ENCODE measurements at places on chromosomes 6 and 20.

GRCh38 chr6:52975580-52975979 lies 19.5 kb downstream of the GSTA4 start:
- DNase-seq: no peak

DNA sequence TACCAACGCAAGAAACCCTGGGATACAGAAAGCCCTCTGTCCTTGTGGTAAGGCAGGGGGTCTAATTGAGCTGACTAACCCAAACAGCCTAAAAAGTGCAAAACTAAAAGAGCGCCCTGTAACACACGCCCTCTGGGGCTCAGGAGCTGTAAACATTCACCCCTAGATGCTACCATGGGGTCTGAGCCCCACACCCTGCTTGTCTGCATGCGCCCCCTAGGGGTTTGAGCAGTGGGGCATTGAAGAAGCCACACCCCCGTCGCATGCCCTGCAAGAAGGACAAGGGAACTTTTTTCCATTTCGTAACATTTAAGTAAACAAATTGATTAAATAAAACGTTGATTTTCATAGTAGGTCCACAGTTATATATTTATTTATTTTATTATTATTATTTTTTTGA lies 616.9 kb upstream of the MAN1A1 start:
- DNase-seq: peak; percentile 33

- peak; percentile 82 for DNase-seq
Observed at GRCh38 chr6:30325873-30326525, 728 bp upstream of the TRIM39 start.

DNA sequence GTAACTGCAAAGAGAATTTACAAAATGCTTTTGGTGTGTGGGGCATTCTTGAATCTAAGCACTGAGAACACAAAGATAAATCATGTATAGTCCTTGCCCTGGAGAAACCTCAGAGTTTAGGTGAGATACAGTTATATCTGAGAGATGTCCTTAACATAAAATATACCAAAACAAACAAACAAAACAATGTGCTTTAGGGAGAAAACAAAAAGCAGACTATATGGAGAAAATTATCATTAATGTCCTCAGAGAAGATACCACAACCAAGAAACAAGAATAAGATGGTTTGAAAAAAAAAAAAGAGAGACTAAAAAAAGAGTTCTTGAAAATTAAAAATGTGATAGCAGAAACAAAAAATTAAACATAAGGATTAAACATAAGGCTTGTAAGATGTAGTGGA lies 8.0 kb downstream of the KIF13A start:
- no peak for DNase-seq

DNA sequence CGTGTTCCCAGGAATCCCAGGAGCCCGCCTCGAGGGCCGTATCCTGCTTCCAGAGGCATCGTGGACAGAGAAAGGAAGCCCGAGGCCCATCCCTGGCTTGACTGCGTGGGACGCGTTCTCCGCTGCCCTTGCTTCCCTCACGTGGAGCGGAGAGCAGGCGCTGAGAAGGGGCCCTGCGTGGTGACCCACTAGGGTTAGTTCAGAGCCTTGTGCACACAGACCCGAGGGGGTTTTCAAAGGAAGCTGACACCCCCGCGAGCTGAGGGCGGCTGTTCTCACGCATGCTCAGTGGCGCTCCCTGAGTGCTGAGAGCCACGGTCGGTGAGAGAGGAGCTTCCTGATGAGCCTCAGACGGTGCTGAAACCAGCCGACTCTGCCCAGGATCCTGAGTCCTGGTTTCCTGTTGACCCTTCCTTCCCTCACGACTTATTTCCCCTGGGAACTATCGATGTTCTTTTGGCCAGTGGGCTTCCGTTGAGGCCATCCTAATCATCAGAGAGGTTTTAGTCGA lies 28.9 kb upstream of the CCR6 start:
- peak; percentile 51 for DNase-seq

DNA sequence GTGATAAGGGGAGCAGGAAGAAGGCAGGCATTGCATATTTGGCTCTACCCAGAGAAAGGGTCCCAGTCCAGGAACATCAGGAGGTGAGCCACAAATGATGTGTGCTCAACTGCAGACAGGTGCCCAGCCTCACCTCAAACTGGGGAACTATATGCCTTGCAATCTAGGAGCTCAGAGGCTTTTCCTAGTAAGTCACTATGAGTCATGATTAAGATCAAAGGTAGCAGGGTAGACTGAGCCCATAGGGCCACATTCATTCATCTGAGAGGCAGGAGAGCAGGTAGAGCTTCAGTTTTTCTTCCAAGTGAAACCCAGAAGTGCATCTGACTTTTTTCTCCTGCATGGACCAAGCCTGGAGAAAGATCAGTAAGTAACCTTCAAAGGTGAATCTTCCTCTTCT lies 31.3 kb downstream of the MARCKS start:
- no peak for DNase-seq

DNA sequence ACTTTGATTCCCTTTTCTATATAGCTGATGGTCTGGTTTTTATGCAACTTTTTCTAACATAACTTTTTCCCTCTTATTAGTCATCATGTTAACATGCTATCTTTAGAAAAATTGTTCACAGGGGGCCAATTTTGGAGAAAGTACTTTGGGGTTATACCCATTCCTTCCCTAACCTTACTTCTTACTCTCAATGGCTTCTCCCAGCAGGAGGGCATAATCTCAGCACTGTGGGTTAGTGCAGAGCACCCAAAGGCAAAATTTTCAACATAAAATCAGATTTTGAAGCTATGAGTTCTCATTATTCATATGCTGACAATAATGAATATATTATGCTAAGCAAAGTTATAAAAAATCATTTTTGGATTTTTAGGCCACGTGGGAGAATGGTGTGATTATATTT lies 299.2 kb downstream of the SLC35F1 start:
- DNase-seq: no peak

GRCh38 chr6:156886409-156886808 lies 109.2 kb downstream of the ARID1B start:
- DNase-seq: peak; percentile 21

GRCh38 chr20:16004108-16004854 lies 569.0 kb downstream of the KIF16B start:
- DNase-seq: no peak

- DNase-seq: no peak
Observed at GRCh38 chr6:51613558-51613957, 473.9 kb downstream of the PKHD1 start.

GRCh38 chr20:41408156-41408794 lies 41.7 kb upstream of the EMILIN3 start:
- peak; percentile 40 for DNase-seq

DNA sequence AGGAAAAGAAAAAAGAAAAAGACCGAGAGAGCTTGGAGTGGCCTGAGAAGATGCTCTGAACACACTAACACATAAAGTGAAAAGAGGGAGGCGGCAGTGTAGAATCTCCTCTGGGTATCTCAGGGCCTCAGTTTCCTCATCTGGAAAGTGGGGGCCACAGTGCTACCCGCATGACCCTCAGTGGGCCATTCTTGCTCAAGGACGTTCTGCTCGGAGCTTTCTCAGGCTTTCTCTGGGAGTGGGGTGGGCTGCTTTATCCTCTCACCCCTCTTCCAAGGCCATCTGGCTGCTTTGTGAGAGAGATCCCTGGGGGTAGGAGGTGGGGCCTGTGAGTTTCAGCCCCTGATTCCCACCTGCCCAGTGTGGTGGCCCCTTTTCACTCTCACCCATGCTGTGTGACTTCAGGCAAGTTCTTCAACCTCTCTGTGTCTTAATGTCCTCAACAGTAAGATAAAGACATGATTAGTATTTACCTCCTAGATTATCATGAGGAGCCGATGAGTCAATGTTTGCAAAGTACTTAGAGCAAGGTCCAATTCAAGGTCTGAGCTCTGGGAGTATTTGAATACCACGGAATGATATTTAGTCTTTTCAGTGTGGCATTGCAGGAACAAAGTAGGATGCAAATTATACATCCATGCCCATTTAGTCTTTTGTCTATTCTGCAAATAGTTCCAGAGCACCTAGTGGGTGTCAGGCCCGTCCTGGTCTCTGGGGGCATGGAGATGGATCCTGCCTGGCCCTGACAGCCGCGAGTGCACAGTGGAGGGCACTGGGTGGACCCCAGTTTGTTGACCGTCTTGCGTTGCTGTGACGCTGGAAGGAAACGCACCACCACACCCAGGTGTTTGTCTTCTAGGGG lies 34.3 kb downstream of the SRC start:
- DNase-seq: no peak

- DNase-seq: no peak
Observed at GRCh38 chr6:152166497-152166896, 359.0 kb downstream of the ESR1 start.

DNA sequence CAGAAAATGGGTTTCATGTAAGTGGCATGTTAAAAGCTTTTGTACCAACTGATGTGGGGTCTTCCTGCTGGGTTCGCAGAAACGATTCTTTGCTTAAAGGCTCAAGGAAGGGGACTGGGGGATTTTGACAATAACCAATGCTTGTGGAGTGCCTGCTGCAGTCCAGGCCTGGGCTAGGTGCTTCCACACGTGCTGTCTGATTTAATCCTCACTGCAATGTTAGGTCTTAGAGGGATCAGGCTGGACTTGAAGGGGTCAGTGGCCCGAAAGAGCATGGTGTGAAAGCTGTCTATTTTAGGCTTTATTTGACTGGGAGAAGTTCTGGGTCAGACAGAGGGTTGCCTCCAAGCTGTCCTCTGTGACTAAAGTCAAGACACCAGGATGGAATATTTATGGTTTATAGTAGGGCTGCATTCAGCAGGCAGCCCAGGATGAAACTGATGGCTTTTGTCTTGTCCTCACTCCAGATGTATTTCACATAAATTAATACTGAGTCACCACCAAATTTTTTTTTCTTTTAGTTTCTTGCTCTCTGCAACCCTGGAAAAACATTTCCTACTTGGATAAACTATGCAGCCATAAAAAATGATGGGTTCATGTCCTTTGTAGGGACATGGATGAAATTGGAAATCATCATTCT lies 219.1 kb downstream of the ZMYND8 start:
- no peak for DNase-seq

Measured in activated CD4-positive, alpha-beta T cell treated with anti-CD3 and anti-CD28 coated beads, Interleukin-10, Interleukin-2, amounts not matched to agents 100 ng/mL and 50 ng/mL, durations not matched to agents 16 hours and 8 hours (primary cell).